AG04450 (cell line): ENCODE measurements at places on chromosomes 4 and X. TPM values are rescaled to one million over a fixed set of nuclear protein-coding genes. Genes with fewer than 3 reads are reported as not detected.

The NEIL3 gene
- polyA plus RNA-seq, result 2.1 and 3.7 TPM in 2 replicates

The L1CAM gene
- polyA plus RNA-seq, result 0.06 and 0.10 TPM in 2 replicates

The CT47B1 gene
- not detected in 2 replicates for polyA plus RNA-seq

The CDS1 gene
- 0.06 TPM in 1 of 2 replicates, not detected in the other for polyA plus RNA-seq

The VSIG4 gene
- not detected in 2 replicates for polyA plus RNA-seq

The IL2RG gene
- not detected in 2 replicates for polyA plus RNA-seq

The PDZD4 gene
- polyA plus RNA-seq, result 0.04 and 0.29 TPM in 2 replicates

DNA sequence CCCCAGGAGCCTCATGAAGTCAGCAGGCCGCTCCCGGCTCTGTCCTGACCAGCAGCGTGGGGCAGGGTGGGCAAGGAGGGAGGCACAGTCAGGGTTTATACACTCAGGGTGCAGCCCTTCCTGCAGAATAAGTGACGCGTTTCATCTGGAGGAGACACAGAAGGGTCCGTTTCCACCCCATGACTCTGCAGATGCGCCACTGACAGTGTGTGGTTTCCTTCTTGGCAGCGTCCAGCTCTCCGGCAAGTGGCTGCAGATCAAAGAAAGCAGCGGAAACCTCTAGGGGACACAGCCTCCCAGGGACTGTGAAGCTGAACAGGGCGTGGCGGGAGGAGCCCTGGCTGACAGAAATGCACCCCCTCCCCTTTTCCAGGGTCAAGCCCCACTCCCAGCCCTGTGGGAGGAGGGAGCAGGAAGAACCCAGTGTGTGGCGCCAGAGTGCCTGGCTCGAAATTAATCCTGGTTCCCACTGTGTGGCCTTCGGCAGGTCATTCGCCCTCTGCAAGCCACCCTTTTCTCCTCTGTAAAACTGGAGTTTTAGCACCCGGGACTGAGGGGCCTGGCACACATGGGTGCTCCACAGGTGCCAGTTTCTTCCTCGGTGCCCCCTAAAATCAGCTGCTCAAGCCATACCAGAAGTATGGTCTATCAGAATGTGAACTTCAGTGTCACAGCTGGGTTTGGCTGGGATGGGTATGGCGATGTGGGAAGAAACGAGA lies 17.3 kb upstream of the TBC1D14 start:
- DNase-seq, result no peak

DNA sequence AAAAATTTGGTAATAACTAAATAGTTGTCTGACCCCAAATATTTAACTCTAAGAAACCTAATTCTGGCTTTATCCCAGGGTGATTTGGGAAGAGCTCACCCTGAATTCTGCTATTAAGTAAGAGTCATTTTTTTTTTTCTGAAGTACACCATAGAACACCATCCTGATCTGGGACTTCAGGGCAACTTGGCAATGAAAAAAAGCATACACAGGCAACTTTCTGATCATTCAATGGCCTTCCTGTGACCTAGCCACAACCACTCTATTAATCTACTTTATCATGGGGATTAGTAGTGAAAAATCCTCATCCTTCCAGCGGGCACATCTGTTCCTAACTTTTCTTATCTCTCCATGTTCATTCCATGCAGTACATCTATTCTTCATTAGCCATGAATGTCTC lies 333.2 kb upstream of the MAD2L1 start:
- no peak for DNase-seq

GRCh38 chrX:11967986-11968869 lies 170.0 kb upstream of the FRMPD4 start:
- no peak for DNase-seq

- DNase-seq, result no peak
Measured at GRCh38 chr4:87188932-87189331, 31.5 kb downstream of the KLHL8 start.

DNA sequence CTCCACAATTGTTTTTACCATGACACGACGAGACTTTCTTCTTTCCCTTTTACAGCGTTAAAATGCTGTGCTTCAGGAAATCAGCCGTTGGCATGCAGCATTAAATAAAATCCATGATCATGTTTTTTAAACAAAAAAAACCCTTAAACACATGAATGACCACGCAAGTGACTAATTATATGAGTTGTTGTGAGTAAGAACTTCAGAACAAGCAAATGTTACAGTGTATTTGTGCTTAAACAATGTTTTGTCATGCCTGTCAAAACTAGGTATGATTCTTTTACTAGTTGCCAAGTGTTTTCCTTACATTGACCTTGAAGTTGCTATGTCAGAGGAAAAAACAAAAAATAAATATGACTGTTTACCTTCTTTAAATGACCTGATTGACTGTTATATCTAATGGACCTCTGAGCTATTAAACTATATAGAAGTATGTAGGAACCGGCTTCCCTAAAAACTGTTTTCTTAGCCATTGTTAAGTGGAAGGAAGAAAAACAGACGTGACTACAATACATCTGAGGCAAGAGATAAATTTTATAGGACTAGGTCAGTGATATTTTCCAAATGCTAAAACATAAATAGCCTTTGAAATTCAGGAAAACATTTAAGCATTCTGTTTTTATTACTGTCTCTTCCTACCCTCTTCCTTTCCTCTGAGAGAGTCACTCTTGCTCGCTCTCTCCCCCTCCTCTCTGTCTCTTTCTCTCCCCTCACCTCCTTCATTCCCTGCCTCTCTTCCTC lies 197.1 kb downstream of the PALLD start:
- no peak for DNase-seq

- DNase-seq, result no peak
Measured at GRCh38 chr4:72486991-72487390, 82.0 kb downstream of the ADAMTS3 start.

DNA sequence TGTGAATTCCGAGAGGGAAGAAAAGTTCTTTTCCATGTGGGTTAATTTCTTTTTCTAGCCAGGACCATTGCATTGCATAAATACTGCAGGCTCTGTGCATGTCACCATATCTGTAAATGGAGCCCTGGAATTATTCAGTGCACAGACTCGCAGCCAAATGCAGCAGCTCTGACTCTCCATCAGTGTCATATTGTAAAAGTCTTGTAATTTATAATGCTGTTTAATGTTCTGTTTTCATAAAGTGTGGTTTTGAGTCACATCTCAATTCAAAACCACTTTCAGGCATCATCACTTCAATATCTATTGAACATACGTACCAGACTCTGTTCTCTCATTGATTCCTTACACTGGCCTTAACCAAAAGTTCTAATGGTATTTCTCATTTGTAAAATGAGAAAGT lies 193.9 kb upstream of the RPL34 start:
- no peak for DNase-seq

- DNase-seq, result no peak
Measured at GRCh38 chrX:1336331-1336943, at the start of gene IL3RA. Gene IL3RA, plus strand, starts transcription at chrX:1336785. Its CDS starts 4,981 bp downstream, at chrX:1341766.

DNA sequence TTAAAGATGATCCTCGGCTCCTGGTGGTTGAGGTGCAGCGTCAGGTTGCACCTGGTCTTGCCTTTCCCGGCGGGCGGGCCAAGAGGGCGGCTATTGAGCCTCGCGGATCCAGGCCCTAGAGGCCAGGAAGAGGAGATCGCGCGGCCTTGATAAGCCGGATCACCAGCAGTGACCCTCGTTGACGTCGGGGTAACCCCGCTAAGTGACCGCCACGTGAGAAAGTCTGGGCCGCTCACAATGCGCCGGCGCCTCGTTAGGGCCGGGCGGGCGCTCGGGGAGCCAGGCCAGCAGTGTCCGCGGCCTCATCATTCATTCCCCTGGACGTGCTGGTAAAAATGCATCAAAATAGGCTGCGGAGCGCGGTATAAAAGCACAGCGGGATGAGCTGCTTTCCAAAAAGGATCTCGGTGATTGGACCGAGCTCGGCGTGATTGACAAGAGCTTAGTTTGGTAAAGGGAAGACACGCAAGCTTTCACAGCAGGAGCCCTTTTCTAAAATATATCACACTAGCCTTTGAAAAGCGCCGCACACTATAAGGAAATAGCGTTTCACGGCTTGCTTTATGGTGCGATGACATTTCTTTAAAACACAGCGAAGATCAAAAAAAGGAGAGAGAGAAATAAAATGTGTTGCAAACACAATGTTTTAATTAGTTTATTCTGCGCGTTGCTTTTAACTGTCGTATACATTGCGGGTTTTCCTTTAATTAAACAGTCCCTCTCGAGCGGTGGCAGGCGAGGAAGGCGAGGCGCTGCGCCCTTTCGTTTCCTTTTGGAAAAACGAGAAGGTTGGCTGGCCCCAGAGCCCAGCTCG lies 15.9 kb upstream of the ZIC3 start:
- no peak for DNase-seq

- no peak for DNase-seq
Measured at GRCh38 chr4:2817701-2818350, 24.9 kb downstream of the SH3BP2 start.

- no peak for DNase-seq
Measured at GRCh38 chr4:99400831-99401230, 34.3 kb downstream of the ADH7 start.

DNA sequence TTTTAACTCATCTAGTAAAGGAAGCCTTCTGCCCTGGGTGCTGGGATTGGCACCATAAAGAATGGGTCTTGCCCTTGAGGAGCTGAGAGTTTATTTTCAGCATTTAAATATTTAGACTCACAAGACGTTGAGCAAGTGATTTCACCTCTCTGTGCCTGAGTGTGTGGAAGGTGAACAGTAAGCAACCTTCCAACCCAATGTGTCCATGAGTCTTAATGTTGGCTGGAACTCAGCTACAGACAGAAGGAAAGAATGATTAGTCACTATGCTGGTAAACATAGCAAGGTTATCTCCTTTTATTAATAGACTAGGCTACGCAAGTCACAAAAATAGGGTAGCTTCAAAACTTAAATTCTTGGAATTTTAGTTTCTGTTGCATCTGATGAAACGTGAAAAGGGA lies 277.4 kb upstream of the GATB start:
- DNase-seq, result peak; percentile 64

DNA sequence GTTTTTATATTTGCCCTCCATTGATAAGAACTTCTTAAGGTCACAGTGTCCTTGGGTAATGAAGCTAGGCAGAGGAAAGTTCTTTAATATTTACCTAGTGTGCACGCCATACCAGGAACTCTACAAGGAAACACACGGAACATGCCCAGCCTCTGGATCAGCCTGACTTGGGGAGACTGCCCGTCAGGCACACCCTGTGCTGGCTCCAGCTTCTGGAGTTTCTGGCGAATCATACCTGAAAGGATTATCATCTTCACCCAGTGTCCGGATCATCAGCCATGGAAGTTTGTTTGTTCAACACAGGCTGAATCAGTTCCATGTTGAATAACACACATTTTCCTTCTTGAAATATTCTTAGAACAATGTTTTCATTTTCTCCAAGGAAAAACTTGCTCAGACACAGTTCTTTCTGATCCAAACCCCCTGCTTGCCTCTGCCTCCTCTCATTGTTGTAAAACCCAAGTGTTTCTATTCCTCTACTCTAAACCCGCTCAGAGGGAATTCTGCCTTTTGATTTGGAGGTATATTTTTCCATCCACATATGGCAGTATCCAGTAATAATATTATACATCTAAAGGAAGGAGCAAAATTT lies 176.7 kb downstream of the SHROOM3 start:
- no peak for DNase-seq

DNA sequence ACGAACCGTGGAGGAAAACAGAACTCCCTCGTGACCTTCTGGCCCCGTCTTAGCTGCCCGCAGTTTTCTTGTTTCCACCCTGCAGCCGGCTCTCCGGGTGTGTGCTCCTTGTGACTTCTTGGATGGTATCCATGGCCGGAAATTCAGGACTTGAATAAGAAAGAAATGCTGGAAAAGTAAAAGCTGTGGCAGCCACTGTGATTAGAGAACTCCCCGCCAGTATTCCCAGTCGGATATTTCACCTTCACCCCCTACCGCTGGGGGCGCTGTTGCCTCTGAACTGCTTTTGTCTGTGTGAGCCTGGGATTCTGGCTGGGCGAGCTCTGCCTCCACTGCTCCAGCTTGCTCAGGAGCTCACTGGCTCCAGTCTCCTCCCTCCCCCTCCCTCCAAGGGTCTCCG lies 41.5 kb upstream of the CYP4V2 start:
- DNase-seq, result no peak

DNA sequence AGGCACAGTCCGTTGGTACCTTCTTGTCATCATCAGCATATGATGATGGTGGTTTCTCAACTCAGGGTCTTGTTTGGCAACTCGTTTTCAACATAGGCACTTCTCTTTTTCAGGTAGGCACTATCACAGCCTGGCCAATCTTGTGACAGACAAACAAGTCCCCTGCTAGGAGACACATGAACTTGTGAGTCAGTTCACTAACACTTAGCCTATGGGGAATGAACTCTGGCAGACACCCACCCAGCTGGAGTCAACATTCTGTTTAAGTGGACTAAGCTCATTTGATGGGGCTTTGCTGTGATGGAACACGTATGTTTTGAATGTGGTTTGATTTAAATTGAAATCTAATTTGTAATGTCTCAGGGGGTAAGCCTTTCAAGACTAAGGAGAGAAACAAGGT lies 100.7 kb upstream of the MAMLD1 start:
- no peak for DNase-seq

GRCh38 chr4:108556166-108556565 lies 64.2 kb upstream of the RPL34 start:
- DNase-seq, result no peak

- DNase-seq, result no peak
Measured at GRCh38 chr4:156521631-156522030, 450.0 kb downstream of the PDGFC start.

DNA sequence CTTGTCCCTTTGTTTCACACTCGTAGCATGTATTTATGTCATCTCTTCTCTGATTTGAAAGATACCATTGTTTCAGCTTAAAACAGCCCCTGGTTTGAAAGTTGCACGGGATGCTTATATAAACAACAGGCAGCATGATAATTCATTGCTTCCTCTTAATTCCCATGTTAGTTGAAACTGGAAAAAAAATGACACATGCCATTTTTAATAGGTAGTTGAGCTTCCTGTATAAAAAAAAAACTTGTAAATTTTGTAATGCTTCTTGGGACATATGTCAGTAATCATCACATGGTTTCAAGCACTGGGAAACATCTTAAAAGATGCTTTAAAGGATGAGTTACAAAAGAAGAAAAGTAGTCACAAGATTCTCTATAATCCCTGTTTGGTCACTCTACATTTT lies 243.0 kb downstream of the PALLD start:
- DNase-seq, result no peak

- DNase-seq, result no peak
Measured at GRCh38 chr4:55323375-55323774, 22.7 kb upstream of the SRD5A3 start.

DNA sequence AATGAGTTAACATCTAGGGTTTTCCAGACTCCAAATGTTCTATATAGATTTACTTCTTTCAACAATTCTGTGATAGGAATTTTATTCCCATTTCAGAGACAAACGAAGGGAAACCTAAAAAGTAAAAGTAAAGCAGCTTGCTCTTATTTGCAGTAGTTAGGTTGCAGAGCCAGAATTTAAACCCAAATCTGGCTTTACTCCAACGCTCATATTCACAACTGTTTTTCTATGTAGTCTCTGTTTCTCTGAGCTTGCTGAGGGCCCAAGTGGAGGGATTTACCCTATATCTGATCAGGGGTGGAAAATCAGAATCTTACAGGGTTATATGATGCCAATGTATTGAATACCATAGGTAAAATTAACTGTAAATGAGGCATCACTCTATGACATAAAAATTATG lies 599.1 kb upstream of the GRIA3 start:
- DNase-seq, result no peak

GRCh38 chr4:17797808-17798207 lies 12.7 kb downstream of the DCAF16 start:
- DNase-seq, result no peak
